AG20443 (cell line): ENCODE measurements at places on chromosomes 1 and 21.

- no peak for DNase-seq
Observed at GRCh38 chr1:101051688-101052638, 26.4 kb upstream of the DPH5 start.

DNA sequence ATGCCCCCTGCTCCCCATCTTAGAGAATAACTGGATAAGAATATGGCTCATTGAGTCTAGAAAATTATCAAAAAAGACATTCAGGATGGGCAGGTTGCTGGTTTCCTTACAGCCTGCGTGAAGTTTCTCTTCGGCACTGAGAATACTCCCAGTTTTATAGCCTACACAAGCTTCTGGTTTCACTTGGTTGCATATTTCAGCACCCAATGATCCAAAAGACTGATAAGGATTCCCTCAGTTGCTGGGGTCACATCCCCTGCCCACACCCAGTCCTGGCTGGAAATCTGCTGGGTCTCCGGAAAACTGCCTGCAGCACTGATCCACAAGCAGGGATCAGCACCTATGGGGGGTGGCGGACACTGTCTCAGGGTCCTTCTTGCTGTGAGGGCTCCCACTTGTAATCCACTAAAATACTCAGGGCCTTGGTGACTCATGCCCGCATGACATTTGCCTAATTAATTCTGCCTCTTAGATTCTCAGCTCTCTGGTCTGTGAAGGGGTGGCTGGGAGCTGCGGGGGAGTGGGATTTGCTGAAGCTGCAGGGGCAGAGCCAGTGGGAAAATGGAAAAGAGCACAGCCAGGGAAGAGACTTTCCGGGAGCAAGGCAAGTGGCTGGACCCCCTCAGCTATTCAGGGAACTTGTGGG is 142.5 kb downstream of the ZNF648 start:
- no peak for DNase-seq

DNA sequence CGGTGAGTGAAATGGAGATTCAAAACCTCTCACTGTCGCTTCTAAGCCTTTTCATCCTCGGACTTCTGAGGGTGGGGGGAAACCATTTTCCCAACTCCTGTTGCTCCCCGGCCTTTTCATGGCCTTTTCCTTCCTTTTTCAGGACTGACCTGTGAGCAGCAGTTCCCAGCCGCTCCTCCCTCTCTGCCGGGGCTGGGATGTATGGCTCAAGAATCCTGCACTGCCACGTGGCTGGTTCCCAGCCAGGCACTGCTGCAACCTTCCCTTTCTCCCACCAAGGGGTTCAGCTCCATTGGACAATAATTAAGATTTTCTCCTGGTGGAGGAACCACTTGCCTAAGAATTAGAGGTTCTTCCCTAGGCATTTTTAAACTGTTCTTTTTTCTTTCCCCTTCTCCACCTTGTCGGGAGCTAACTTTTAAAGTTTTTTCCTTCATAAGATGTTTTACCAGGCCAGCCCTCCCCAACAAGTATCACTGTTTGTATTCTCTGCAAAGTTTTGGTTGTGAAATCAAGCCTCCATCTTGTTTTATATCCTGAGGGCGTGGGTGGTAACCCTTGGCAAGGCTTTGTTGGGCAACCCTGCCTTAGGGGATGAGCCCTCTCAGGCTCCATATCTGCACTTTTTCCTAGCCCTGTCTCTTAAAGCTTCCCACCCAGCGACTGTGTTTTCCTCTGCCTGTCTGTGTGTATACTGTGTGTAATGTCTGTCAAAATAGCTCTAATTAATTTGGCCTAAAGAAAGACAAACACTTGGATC is 1166.6 kb upstream of the ADGRL2 start:
- no peak for DNase-seq

- no peak for DNase-seq
Observed at GRCh38 chr1:113890816-113891215, 3.4 kb upstream of the BCL2L15 start.

DNA sequence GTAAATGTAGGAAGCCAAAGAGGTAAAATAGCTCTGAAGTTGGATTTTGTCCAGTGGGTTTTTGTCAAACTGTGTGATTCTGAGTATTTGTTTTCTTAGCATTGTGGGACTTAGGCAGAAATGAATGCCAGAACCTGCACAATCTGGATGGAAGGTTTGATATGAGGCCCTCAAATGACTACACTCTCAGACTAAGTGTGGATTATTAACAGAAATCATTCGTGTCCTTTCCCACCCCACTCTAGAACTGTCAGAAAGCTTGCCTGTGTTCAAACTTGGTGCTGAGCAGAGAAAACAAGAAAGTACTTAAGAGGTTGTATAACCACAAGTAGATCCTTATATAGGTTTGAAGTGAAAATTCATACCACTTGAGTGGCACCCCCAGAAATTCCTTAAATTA is 88.5 kb downstream of the WDR3 start:
- no peak for DNase-seq

DNA sequence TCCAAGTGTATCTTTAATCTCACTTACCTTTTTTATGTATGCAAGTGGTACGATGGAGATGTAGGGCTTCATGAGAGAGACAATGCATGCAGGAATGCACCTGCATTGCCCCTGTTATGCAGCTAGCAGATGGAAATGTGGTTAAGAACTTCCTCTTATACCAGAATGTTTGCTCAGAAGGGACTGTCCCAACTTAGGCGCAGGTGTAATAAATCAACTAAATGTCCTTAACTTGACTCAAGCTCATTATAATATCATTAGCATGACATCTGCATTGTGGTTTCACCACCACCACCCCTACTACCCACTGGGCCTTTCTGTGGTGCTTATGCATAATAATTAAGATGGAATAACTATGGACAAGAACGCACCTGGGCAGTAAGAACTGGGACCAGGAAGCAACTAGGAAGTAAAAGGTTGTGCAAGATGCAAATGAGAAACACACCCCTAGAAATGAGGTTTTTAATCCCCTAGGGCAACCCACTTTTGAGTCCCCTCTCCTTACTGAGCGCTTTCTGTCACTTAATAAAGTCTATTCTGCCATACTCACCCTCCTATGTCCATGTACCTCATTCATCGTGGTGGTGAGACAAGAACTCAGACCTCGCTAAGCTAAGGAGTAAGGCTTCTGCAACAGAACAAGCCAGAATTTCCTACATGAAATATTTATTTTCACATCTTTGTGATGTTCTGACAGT is 1103.3 kb upstream of the B3GALT2 start:
- DNase-seq: no peak

DNA sequence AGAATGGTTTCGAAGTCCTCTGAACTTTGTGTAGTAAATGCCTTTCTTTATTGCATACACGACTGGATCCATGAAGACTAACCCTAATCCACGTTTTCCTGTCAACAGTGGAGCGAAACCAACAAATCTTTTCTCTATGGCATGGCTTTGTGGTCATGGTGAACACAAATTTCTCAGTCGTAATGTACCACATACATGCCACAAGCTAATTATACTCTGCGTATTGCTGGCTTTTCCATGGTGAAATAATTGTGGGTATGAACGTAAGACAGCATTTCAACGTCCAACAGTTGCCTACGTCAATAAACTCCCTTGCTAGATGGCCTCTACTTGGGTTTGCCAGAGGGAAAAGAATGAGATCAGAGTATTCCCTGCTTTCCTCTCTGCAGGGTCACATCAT is 27.5 kb downstream of the INTS7 start:
- no peak for DNase-seq

DNA sequence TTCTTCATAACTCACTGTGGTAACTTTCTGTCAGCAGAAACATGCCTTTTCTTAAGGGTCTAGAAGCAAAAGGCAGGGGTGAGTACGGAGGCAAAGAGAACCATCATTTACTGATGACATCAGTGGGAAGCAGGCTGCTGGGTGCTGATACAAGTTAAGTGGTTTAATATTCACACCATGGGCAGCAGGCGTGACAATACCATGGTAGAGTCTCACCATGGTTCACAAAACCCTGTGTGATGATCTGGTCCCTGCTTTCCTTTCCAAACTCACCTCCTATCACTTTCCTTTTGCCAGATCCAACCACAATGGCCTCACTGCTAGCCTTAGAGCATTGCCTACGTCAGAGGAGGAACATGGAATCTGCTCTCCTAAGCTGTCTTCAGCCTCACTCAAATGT is 8.7 kb downstream of the MAB21L3 start:
- no peak for DNase-seq

DNA sequence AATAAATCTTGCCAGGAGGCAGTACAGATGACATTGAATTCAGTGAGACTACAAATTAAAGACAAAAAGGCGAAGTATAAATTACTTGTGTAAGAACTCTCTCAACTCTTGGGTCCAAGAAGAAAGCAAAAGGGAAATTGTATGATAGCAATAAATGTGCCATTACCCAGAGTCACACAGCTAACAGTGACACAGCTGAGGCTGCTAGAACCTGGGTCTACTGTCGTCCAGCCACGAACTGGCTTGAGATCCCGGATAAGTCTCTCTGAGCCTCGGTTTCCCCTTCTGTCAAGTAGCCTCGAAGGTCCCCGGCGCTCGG is 362 bp upstream of the ROR1 start:
- DNase-seq: no peak

DNA sequence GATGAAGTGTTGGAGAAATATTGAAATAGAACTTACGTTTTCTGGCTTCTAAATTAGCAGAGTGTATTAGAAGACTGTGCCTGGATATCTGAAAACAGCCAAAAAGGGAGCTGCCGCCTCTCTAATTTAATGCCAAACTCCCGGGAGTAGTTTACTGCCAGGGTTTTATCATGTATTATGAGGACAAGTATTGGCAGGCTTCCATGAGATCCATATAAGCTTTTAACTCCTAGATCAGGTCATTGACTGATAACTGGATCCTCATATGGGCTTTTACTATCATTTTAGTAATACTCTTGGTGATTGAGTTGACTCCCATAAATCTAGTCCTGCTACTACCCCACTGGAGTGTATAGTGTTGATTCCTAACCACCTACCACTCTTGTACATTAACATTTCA is 178.4 kb upstream of the CXADR start:
- DNase-seq: no peak

DNA sequence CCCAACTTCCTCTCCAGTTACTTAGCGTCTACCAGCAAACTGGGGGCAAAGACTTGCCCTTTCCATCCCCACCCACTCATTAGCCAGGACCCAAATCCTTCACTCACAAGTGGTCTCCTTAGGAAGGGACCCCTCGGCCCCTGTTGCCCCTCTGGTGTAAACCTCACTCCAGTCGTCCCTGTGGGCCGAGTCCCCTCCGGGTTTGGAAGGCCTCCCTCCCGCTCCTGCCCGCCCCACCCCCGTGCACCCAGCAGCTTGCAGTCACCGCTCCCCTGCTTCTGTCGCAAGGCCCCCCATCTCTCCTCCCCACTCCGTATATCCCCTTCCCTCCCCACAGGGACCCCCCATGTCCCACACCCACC is 1.2 kb downstream of the EFHD2 start:
- no peak for DNase-seq

GRCh38 chr21:44926331-44927101 is 5.8 kb upstream of the ITGB2 start:
- DNase-seq: peak; percentile 51

DNA sequence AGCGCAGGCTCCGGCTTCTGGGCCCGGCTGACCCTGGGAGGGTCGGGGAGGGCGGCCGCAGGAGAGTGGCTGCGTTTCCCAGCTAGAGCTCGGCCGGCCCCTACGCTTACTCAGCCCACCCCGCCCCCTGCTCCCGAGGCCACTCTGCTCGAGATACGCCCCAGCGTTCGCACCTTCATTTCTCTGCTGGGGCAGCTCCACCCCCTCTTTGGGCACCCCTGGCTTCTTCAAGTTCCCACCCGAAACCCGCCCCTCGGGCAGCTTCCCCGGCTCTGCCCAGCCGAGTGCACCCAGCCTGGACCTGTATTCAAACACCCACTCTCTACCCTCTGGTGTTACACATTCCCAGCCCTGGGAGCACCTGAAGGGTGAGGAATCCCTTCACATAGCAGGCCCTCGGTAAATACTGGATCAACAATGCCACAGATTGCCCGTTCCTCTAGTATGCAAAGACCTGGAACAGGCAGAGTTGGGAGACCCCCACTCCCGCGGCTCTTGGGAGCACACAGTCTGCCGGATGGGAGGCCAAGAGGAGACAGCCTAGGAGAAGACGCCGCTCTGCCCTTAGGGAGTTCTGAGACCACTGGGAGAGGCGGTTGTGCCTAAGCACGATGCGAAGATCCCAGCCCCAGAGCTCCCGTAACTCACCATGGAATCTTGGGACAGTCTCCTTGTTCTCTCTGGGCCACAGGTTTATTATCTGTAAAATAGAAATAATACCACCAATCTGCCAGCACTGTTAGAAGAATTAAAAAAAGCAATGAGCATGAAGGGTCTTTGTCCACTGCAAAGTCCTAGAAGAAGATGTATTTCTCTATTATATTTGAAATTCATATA is 566 bp upstream of the PAQR7 start:
- no peak for DNase-seq

DNA sequence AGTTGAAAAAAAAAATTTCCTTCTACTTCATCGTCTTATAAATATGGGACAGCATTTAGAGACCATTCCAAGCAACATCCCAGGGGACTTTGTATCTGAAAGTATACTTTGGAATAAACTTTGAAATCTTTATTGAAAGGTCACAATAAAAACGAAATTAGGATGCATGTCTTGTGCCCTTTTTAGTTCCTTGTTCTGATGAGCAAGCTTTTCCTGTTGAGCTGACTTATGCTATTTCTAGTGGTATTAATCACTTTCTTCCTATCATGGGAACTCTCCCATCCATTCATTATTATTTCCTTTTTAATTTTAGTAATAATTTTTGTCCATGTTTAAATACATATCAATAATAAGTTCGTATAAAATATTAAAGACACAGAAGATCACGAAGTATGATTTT is 4.0 kb upstream of the GBP2 start:
- DNase-seq: no peak

DNA sequence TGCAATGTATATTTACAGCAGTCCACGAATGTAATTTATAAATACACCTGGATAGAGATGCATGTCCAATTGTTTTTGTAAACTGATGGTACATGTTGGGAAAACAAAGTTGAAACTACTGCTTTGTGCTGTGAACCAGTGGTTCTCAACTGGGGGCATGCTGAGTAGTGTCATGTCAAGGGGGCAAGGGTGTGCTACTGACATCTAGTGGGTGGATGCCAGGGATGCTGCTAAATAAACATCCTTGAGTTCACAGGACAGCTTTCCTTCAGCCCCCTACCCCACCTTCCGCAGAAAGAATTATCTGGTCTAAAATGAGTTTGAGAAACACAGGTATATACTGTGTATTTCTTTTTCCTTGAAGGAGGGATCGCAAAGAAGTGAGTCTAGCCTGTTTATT is 95.9 kb downstream of the RASAL2 start:
- peak; percentile 8 for DNase-seq

DNA sequence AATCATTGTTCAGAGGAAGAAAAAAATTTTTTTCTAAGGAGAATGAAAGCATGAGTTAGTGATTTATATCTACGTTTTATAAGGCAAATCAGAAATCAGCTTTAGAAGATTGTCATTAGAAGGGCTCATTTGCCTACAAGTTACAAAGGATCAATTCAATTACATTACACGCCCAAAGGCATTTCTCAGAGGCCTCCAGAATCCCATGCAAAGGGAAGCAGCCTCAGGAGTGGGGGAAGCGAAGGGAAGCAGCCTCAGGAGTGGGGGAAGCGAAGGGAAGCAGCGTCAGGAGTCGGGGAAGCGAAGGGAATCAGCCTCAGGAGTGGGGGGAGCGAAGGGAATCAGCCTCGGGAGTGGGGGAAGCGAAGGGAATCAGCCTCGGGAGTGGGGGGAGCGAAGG is 206.2 kb downstream of the GREM2 start:
- no peak for DNase-seq

- no peak for DNase-seq
Observed at GRCh38 chr1:224348137-224348536, 8.5 kb upstream of the CNIH4 start.

- DNase-seq: no peak
Observed at GRCh38 chr21:32544697-32545096, 40.6 kb downstream of the TCP10L start.
